ENCODE measurements at places on chromosomes 5 and 9. TPM values are rescaled to one million over a fixed set of nuclear protein-coding genes. Genes with fewer than 3 reads are reported as not detected.

DNA sequence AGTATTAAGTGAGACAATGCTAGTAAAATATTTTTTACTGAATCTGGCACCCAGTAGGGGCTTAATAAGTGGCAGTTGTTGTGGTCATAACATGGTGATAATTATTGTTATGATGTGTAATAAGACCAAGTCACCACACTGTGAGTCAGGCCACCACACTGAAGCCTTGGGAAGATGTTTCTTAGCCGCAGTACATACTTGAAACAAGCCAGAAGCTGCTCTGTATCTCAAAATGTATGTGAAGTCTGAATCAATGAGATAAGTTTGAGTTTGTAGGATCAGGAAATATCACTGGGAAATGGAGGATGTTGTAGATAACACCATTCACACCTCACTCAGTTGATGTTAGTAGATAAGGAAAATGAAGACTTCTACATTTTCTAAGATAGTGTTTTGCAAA is 51.3 kb upstream of the PTPN3 start:
- no peaks in the 10 kb centered on the region for H3K4me1 ChIP-seq
- no peak overlapping the region for H3K27ac ChIP-seq
- no peaks in the 10 kb centered on the region for H3K36me3 ChIP-seq
- DNase-seq: no peak
- H3K27me3 ChIP-seq: no peaks in the 10 kb centered on the region
- H3K4me3 ChIP-seq: no peak overlapping the region

- no peak overlapping the region for H3K27ac ChIP-seq
- no peaks in the 10 kb centered on the region for H3K27me3 ChIP-seq
- H3K4me1 ChIP-seq: no peaks in the 10 kb centered on the region
- no peak for DNase-seq
- no peak overlapping the region for H3K4me3 ChIP-seq
Observed at GRCh38 chr5:5957737-5958136, 420.6 kb downstream of the MED10 start.

DNA sequence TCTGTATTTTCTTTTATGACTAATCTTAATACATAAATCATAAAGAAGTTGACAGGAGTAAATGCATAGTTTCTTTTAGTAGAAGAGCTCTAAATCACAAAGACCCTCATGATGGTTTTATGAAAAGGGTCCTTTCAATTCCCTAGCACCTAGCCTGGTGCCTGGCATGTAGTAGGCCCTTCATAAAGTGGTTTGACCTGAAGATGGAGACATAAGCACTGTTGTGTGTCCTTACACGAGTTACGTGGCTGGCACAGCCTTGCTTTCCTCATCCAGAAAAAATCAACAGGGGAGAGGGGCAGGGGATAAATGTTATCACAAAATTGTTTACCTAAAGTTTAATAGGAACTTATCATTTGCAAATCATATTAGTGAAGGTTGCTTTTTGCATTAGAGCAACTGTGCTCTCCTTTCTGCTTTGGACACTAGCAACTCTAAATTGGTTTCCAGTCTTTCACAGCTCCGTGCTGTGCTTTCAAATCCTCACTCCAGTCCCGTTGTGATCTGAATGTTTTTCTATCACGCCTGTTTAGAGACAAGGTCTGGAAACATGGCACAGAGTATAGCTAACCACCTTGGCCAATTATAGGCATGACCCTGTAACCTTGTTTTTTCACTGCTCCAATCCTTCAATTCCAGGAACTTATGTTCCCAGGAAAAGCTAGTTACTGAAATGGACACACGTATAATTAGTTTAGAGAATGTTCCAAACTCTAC is 55.7 kb downstream of the ARL15 start:
- DNase-seq: no peak
- peak overlapping the region; percentile 3 for H3K27ac ChIP-seq
- no peaks in the 10 kb centered on the region for H3K36me3 ChIP-seq
- H3K27me3 ChIP-seq: no peaks in the 10 kb centered on the region
- H3K4me1 ChIP-seq: no peaks in the 10 kb centered on the region

GRCh38 chr9:14710804-14711203 is 11.7 kb downstream of the CER1 start:
- DNase-seq: no peak
- H3K4me3 ChIP-seq: no peak overlapping the region
- no peaks in the 10 kb centered on the region for H3K36me3 ChIP-seq

DNA sequence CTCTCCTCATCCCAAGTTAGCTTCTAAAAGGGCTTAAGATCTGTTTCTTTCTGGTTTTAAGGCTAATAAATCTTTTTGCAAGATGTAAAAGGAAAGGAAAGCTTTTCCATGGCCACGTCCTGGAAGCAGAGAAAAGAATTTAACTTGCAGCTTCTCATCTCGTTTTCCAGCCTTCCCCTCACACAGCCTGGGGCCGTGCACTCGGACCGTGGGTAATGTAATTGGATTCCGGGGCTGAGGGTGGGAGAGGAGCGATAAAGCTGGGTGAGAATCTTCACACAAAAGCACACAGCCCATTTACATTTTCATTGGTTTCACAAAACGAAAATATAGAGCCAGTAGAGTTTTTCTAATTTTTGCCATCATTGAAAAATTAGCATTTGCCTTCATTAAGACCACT is 91.2 kb downstream of the IRX2 start:
- DNase-seq: no peak
- peaks cover 3% of the 10 kb centered on the region for H3K27me3 ChIP-seq
- H3K4me3 ChIP-seq: no peak overlapping the region

- no peak for DNase-seq
- H3K36me3 ChIP-seq: no peaks in the 10 kb centered on the region
- H3K27me3 ChIP-seq: no peaks in the 10 kb centered on the region
- H3K4me3 ChIP-seq: no peak overlapping the region
- H3K4me1 ChIP-seq: no peaks in the 10 kb centered on the region
Observed at GRCh38 chr5:178453224-178453623, 137.0 kb downstream of the COL23A1 start.

DNA sequence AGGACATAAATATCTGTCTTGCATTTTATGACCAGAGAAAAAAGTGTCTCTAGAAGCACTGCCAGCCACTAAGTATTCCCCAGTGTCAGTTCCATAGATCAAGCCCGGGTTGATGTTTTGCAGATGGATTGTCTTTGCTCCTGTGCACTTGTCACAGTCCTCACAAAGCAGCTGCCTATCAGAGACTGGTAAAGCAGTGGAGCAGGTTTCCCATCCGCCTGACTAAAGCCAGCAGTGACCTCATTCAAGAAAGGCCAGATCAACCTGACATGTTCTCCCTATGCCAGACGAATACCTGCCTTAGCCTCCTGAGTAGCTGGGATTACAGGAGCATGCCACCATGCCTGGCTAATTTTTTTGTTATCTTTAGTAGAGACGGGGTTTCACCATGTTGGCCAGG is 26.8 kb upstream of the GARNL3 start:
- DNase-seq: no peak
- no peaks in the 10 kb centered on the region for H3K27me3 ChIP-seq
- no peak overlapping the region for H3K27ac ChIP-seq
- no peak overlapping the region for H3K4me3 ChIP-seq

Gene PPWD1
- total RNA-seq: 55.6 TPM

Measured in uterus (tissue), 4 donors.